Hepatic stellate cell (primary cell): ENCODE measurements at places on chromosomes 16 and 17.

DNA sequence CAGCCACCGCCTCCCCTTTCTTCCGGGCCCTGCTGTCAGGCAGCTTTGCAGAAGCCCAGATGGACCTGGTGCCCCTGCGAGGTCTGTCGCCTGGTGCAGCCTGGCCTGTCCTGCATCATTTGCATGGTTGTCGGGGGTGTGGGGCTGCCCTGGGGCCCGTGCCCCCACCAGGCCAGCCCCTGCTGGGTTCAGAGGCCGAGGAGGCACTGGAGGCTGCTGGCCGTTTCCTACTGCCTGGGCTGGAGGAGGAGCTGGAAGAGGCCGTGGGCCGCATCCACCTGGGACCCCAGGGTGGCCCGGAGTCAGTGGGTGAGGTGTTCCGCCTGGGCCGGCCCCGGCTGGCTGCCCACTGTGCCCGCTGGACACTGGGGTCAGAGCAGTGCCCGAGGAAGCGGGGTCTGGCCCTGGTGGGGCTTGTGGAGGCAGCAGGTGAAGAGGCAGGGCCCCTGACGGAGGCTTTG, 5.5 kb upstream of the TGFB1I1 start:
- no peak for DNase-seq

GRCh38 chr17:42233994-42234393, 39.7 kb upstream of the GHDC start:
- no peak for DNase-seq

GRCh38 chr16:180681-181564, 664 bp downstream of the HBQ1 start:
- DNase-seq = peak; percentile 92

DNA sequence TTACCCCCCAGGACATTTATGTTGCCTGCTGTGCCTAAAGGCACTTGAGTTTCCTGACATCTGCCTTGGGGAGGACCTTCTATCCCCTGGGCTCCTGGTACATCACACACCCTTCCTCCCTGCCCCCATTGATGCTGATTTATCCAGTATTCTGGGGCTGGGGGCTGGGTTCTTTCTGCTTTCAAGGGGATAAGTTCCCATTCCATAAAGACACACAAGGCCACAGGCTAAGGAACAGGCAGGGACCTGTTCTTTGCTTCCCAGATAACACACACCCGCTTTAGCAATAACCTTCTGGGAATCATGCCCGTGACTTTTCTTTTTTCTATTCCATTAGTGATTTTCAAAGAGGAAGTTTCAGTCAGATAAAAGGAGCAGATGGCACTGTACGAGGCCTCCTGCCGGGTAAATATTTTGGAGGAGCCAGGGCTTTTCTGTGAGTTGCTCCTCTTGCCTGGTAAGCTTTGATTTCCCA, 30.6 kb downstream of the CHD9 start:
- DNase-seq = no peak

DNA sequence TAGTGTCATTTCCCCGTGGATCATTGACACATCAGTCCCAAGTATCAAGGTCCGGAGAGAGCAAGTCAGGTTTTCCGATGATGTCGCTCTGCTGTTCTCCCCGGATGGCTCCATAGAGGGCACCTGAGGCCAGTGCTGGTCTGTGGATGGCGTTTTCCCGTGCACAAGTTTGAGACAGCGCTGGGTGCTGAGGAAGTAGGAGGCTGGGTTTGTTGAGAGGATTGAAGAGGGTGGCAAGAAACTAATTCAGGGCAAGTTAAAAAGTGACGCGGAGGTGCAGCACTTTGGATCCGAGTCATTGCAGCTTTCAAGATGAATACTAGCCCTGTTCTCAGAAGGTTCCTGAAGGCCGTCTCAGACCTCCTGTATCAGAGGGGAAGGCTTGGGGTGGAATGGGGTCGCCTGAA, 7.7 kb downstream of the NUBP1 start:
- no peak for DNase-seq

DNA sequence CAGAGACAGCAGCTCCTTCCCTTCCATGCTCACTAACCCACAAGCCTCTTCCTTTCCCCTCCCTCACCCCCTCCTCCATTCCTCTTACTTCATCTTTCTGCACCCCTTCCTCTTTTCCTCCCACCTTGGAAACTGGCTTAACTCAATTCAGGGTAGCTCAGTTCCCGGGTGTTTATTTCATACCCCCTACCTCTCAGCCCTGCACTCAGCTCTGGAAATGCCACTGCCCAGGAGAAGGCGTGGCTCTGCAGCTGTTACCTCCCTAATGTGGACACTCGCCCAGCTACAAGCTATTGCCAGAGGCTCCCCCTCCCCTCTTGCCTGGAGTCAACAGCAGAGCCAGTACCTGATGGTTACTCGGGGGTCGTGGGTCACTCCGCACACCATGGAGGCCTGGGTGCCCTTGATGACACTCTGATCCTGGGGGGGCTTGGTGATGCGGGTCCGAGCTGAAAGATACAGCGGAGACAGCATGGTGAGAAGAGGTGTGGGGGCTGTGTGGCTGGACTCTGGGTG, 118.4 kb upstream of the CDC42EP4 start:
- no peak for DNase-seq
